Astrocyte (in vitro differentiated cells and primary cell): ENCODE measurements at places on chromosomes 7 and 10. TPM values are rescaled to one million over a fixed set of nuclear protein-coding genes. Genes with fewer than 3 reads are reported as not detected.

- H3K36me3 ChIP-seq, result no peaks in the 10 kb centered on the region
- DNase-seq, result no peak
- no peak overlapping the region for H3K27ac ChIP-seq
- H3K27me3 ChIP-seq, result peaks cover 7% of the 10 kb centered on the region
- no peaks in the 10 kb centered on the region for H3K4me1 ChIP-seq
- H3K4me3 ChIP-seq, result no peak overlapping the region
Measured at GRCh38 chr7:2982831-2983230, 60.8 kb downstream of the CARD11 start.

- DNase-seq, result no peak
- H3K4me1 ChIP-seq, result peaks cover 24% of the 10 kb centered on the region
- no peak overlapping the region for H3K27ac ChIP-seq
- H3K4me3 ChIP-seq, result no peak overlapping the region
Measured at GRCh38 chr7:100572949-100573675, 588 bp downstream of the SAP25 start.

- peaks cover 23% of the 10 kb centered on the region for H3K4me1 ChIP-seq
- no peak overlapping the region for H3K27ac ChIP-seq
- DNase-seq, result no peak
- no peaks in the 10 kb centered on the region for H3K27me3 ChIP-seq
- H3K36me3 ChIP-seq, result no peaks in the 10 kb centered on the region
Measured at GRCh38 chr10:7945469-7946187, 108.9 kb upstream of the GATA3 start.

GRCh38 chr10:97919012-97919411, 69.4 kb downstream of the GOLGA7B start:
- no peaks in the 10 kb centered on the region for H3K36me3 ChIP-seq
- H3K27me3 ChIP-seq, result peaks cover 27% of the 10 kb centered on the region
- no peak overlapping the region for H3K4me3 ChIP-seq
- no peaks in the 10 kb centered on the region for H3K4me1 ChIP-seq

- H3K4me3 ChIP-seq, result no peak overlapping the region
- H3K36me3 ChIP-seq, result no peaks in the 10 kb centered on the region
- H3K4me1 ChIP-seq, result peaks cover 3% of the 10 kb centered on the region
- H3K27me3 ChIP-seq, result no peaks in the 10 kb centered on the region
- no peak overlapping the region for H3K27ac ChIP-seq
Measured at GRCh38 chr10:36808625-36809362, 316.6 kb upstream of the ANKRD30A start.

DNA sequence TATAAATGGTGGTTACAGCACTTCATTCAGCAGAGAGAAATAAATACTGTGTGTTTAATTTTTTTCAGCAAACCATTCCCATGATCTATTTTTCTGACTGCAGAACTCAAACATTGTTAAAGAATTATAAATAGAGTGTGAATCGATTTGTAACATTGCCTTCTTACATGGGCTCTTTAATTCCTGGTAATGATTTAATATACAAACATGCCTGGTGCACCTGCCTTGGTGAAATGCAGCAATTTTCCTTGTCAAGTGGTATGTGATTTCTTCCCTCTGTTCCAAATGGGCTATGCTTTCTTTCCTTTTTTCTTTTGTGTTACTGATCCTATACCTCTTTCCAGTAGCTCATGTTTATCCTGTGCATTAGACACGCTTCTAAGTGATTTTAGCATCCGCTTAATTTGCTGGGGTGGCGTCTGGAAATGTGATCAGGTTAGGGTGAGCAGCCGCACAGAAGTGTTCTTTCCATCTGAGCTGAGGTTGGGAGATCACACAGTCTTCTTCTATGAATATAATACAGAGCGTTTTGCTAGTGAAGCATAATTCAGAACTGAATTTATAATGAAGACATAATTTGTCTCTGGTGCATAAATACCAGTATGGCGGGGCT, 94.3 kb upstream of the ITGB1 start:
- H3K36me3 ChIP-seq, result no peaks in the 10 kb centered on the region
- no peaks in the 10 kb centered on the region for H3K27me3 ChIP-seq
- no peaks in the 10 kb centered on the region for H3K4me1 ChIP-seq

- H3K27ac ChIP-seq, result no peak overlapping the region
- H3K36me3 ChIP-seq, result no peaks in the 10 kb centered on the region
- no peaks in the 10 kb centered on the region for H3K4me1 ChIP-seq
- no peak for DNase-seq
- H3K4me3 ChIP-seq, result no peak overlapping the region
Measured at GRCh38 chr7:156380261-156380660, 260.3 kb upstream of the RNF32 start.

PRSS2 gene
- not detected in 2 replicates for total RNA-seq

GRIFIN gene
- total RNA-seq, result not detected in 2 replicates

RAPGEF5 gene
- 0.29 and 1.0 TPM in 2 replicates for total RNA-seq
